CD8-positive, alpha-beta memory T cell (primary cell): ENCODE measurements at places on chromosomes 6 and 20. TPM values are rescaled to one million over a fixed set of nuclear protein-coding genes. Genes with fewer than 3 reads are reported as not detected.

DNA sequence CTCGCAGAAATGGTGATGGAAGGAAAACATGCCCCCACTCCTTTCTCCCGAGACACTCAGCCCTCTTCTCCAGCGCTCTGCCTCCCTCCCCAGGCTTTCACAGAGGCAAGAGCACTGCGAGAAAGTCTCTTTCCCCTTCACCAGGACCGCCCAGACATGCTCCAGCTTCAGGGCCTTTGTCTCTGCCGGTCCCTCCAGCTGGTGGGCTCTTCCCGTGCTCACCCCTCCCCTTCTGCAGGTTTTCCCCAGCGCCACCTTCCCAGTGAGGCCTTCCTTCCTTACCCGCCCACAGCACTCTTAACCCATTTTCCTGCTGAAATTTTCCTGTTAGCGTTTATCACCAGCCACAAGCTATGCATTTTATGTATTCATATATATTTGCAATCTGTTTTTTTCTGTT, 86.2 kb downstream of the TFAP2C start:
- DNase-seq, result no peak
- no peaks in the 10 kb centered on the region for H3K4me1 ChIP-seq
- no peak overlapping the region for H3K4me3 ChIP-seq
- no peaks in the 10 kb centered on the region for H3K27me3 ChIP-seq
- no peak overlapping the region for H3K27ac ChIP-seq
- H3K36me3 ChIP-seq, result no peaks in the 10 kb centered on the region

GRCh38 chr6:116011520-116011919, 49.2 kb downstream of the FRK start:
- no peaks in the 10 kb centered on the region for H3K27me3 ChIP-seq
- no peak for DNase-seq
- no peak overlapping the region for H3K4me3 ChIP-seq
- H3K27ac ChIP-seq, result no peak overlapping the region

DNA sequence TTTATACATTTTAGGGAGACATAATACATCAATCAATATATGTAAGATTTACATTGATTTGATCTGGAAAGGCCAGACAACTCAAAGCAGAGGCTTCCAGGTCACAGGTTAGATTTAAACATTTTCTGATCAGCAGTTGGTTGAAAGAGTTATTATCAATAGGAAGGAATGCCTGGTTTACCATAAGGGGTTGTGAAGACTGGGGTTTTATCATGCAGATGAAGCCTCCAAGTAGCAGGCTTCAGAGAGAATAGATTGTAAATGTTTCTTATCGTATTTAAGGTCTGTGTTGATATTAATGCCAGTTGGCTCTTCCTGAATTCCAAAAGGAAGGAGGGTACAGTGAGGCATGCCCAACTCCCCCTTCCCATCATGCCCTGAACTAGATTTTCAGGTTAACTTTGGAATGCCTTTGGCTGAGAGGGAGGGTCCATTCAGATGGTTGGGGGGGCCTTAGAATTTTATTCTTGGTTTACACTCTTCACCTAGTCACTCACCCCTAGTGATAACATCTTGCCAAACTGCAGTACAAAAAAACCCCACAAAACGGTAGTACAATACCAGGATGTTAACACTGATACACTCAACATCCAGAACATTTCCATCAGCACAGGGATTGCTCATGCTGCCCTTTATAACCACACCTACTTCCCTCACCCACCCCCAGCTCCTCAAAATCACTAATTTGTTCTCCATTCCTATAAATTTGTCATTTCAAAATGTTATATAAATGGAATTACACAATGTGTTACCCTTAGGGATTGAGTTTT, 259.6 kb upstream of the PLN start:
- H3K27me3 ChIP-seq, result no peaks in the 10 kb centered on the region
- DNase-seq, result no peak
- no peak overlapping the region for H3K4me3 ChIP-seq

SLC22A16 gene
- not detected for polyA plus RNA-seq

GRCh38 chr20:51014797-51015722, 7.8 kb downstream of the KCNG1 start:
- H3K4me3 ChIP-seq, result no peak overlapping the region
- H3K36me3 ChIP-seq, result no peaks in the 10 kb centered on the region
- DNase-seq, result no peak

DNA sequence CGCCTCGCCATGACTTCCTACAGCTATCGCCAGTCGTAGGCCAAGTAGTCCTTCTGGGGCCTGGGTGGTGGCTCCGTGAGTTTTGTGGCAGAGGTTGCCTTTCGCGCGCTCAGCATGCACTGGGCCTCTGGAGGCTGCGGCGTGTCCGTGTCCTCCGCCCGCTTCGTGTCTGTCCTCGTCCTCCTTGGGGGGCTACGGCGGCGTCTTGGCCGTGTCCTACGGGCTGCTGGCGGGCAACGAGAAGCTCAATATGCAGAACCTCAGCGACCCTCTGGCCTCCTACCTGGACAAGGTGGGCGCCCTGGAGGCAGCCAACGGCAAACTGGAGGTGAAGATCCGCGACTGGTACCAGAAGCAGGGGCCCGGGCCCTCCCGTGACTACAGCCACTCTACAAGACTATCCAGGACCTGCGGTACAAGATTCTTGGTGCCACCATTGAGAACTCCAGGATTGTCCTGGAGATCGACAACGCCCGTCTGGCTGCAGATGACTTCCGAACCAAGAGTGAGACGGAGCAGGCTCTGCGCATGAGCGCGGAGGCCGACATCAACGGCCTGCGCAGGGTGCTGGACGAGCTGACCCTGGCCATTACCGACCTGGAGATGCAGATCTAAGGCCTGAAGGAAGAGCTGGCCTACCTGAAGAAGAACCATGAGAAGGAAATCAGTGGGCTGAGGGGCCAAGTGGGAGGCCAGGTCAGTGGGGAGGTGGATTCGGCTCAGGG, 296.3 kb downstream of the OGFRL1 start:
- no peaks in the 10 kb centered on the region for H3K36me3 ChIP-seq
- no peaks in the 10 kb centered on the region for H3K4me1 ChIP-seq
- no peak overlapping the region for H3K4me3 ChIP-seq
- no peaks in the 10 kb centered on the region for H3K27me3 ChIP-seq

GRCh38 chr6:78810146-78810545, 57.2 kb upstream of the IRAK1BP1 start:
- H3K27me3 ChIP-seq, result no peaks in the 10 kb centered on the region
- H3K4me3 ChIP-seq, result no peak overlapping the region
- no peaks in the 10 kb centered on the region for H3K4me1 ChIP-seq
- no peak overlapping the region for H3K27ac ChIP-seq

DNA sequence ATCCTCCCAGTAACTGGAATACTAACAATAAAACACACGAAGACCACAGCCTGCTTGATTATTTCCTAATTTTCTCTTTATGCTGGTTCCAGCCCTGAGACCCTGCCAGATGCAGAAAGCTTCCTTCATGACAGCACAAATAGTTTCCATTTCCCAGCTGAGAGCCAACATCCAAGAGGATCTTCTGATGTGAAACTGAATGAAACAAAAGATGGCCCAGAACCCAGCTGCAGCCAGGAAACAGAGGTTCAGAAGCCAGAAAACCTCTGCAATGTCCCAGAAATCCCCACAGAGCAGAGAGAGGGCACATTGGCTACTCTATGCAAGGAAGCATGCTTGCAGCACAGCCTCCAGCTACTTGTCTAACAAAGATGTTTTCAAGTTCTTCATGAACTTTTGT, 61.8 kb upstream of the PLEKHG1 start:
- no peaks in the 10 kb centered on the region for H3K4me1 ChIP-seq
- no peak overlapping the region for H3K27ac ChIP-seq
- no peaks in the 10 kb centered on the region for H3K36me3 ChIP-seq

OR2H2 gene
- not detected for polyA plus RNA-seq

GRCh38 chr20:37393863-37394542, 48.1 kb downstream of the SRC start:
- no peaks in the 10 kb centered on the region for H3K36me3 ChIP-seq
- DNase-seq, result no peak
- no peak overlapping the region for H3K4me3 ChIP-seq
- no peaks in the 10 kb centered on the region for H3K4me1 ChIP-seq
- H3K27me3 ChIP-seq, result no peaks in the 10 kb centered on the region
- no peak overlapping the region for H3K27ac ChIP-seq

GRCh38 chr6:149696901-149697300, 21.0 kb downstream of the LATS1 start:
- no peak for DNase-seq
- H3K27me3 ChIP-seq, result no peaks in the 10 kb centered on the region
- no peak overlapping the region for H3K4me3 ChIP-seq
- peaks cover 7% of the 10 kb centered on the region for H3K4me1 ChIP-seq

LRFN2 gene
- 0.29 TPM for polyA plus RNA-seq

- H3K4me3 ChIP-seq, result no peak overlapping the region
- H3K27ac ChIP-seq, result no peak overlapping the region
- DNase-seq, result no peak
- no peaks in the 10 kb centered on the region for H3K27me3 ChIP-seq
- no peaks in the 10 kb centered on the region for H3K36me3 ChIP-seq
Observed at GRCh38 chr6:25257686-25258348, 21.4 kb upstream of the CARMIL1 start.

- DNase-seq, result no peak
- H3K36me3 ChIP-seq, result no peaks in the 10 kb centered on the region
- H3K27ac ChIP-seq, result no peak overlapping the region
Observed at GRCh38 chr6:139759086-139759485, 384.6 kb upstream of the CITED2 start.

DNA sequence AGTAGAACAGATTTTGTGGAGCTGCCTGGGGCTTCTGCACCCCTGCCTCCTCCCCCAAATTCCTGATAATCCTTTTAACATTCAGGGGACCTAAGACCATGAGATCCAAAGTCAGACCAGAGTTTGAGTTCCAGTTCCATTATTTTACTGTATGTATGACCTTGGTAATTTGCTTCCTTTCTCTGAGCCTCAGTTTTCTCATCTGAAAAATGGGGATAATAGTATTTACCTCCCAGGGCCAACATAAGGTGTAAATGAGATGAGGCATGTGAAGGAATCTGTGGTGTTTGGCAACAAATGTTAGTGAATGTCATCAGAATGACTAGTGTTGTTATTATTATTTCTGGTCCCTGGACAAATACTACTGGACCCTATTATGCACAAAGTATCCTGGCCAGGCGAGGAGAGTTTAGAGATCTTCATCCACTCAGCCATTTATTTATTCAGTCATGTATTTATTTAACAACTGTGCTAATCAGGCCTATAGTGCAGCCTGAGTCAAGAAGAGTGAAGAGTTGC, 47.3 kb downstream of the CDH22 start:
- peaks cover 4% of the 10 kb centered on the region for H3K27me3 ChIP-seq
- H3K27ac ChIP-seq, result no peak overlapping the region
- H3K4me3 ChIP-seq, result no peak overlapping the region
- H3K4me1 ChIP-seq, result no peaks in the 10 kb centered on the region
- H3K36me3 ChIP-seq, result no peaks in the 10 kb centered on the region

WFDC10B gene
- polyA plus RNA-seq, result not detected

- H3K27ac ChIP-seq, result no peak overlapping the region
- H3K27me3 ChIP-seq, result no peaks in the 10 kb centered on the region
- no peak overlapping the region for H3K4me3 ChIP-seq
- no peaks in the 10 kb centered on the region for H3K36me3 ChIP-seq
- DNase-seq, result no peak
Observed at GRCh38 chr6:87623248-87623647, 33.3 kb downstream of the ORC3 start.
